ENCODE measurements at places on chromosomes 3 and 15. TPM values are rescaled to one million over a fixed set of nuclear protein-coding genes. Genes with fewer than 3 reads are reported as not detected.

The SH2D7 gene
- not detected for total RNA-seq

The SLC12A1 gene
- not detected for total RNA-seq

The GP5 gene
- under 0.01 TPM for total RNA-seq

The SLC51B gene
- total RNA-seq: 0.52 TPM

The CCR9 gene
- total RNA-seq: 0.52 TPM

The MUC13 gene
- not detected for total RNA-seq

The DAZL gene
- not detected for total RNA-seq

The FGD5 gene
- 15.7 TPM for total RNA-seq

The HCLS1 gene
- total RNA-seq: 9.4 TPM

The GABRB3 gene
- total RNA-seq: 0.52 TPM

The TUSC7 gene
- not detected for total RNA-seq

The TASOR gene
- total RNA-seq: 89.2 TPM

The IL1RAP gene
- total RNA-seq: 10.4 TPM

The FAM3D gene
- total RNA-seq: not detected

The NPAP1 gene
- not detected for total RNA-seq

The LDHAL6B gene
- not detected for total RNA-seq

The PRSS50 gene
- total RNA-seq: not detected

The CLSTN2 gene
- 4.7 TPM for total RNA-seq

The CYP1A1 gene
- not detected for total RNA-seq

The SPATA12 gene
- not detected for total RNA-seq

The NUSAP1 gene
- 25.1 TPM for total RNA-seq

The C2CD4A gene
- not detected for total RNA-seq

The IMP3 gene
- total RNA-seq: 54.3 TPM

The ABCF3 gene
- total RNA-seq: 45.9 TPM

The HRH1 gene
- total RNA-seq: 5.2 TPM

The TRIM59 gene
- total RNA-seq: 6.3 TPM

The COL8A1 gene
- total RNA-seq: 1.6 TPM

The PLA2G4E gene
- 0.52 TPM for total RNA-seq

The ARL8B gene
- 59.0 TPM for total RNA-seq

The PCLAF gene
- total RNA-seq: 12.0 TPM

The GRM7 gene
- 1.0 TPM for total RNA-seq

The FBXO40 gene
- 4.2 TPM for total RNA-seq

The PARP9 gene
- 15.1 TPM for total RNA-seq

The WDR5B gene
- total RNA-seq: 4.7 TPM

The CCDC54 gene
- total RNA-seq: not detected

The KCNH8 gene
- under 0.01 TPM for total RNA-seq

The CRYGS gene
- total RNA-seq: 1.0 TPM
